H1 (cell line): ENCODE measurements at places on chromosomes 4 and X.

GRCh38 chr4:123588631-123589241 is 192.1 kb downstream of the SPRY1 start:
- DNase-seq = no peak

GRCh38 chrX:72240976-72241375 is 2.1 kb upstream of the ERCC6L start:
- no peak for DNase-seq

DNA sequence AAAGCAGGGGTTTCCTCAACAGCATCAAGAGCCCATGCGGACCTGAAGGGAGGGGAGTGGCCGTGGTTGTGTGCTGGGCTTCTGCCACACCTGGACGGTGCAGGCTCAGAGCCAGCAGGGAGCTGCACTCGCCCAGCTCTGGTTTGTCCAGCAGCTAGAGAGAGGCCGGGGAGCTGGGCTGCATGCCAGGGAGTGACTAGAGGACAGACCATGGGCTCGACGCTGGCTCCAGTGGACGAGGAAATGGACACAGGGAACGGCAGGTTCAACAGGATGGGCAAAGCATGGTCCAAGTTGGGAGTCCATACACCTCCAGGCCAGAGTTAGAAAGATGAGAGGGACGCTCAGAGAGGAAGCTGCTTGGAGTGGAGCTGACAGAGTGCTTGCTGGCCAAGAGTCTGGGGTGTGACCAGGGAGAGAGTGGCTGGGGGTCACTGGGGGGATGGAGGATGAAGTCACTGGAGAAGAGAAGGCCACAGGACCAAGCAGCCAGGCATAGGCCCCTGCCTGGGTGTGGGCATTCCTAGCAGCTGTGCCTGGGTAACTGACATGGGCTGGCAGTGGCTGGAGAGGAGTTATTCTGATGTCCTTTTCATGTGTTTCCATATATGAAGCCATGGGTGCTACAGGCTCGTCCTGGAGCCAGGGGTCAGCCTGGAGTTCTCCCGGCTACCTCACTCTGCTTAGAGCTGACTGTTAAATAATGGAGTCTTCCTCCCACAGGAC is 42.8 kb downstream of the HTT-AS start:
- DNase-seq = no peak

GRCh38 chr4:73743281-73743680 is 2.9 kb downstream of the CXCL8 start:
- DNase-seq = no peak

DNA sequence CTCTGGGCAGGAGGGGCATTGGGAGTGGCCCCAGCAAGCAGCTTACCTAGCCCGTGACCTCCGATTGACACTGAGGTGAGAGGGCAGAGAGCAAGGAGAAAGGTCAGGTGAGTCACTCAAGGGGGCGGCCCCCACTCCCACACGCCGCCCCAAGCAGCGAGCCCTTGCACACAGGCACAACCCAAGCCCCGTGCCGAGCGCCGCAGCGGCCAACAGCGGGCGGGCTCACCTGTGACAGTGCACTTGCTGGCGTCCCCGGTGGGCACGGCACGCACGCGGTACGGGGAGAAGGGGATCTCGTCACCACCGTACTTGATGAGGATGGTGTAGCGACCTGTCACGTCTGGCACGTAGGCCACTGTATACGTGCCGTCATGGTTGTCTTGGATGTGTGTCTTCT is 17.2 kb downstream of the FLNA start:
- no peak for DNase-seq

DNA sequence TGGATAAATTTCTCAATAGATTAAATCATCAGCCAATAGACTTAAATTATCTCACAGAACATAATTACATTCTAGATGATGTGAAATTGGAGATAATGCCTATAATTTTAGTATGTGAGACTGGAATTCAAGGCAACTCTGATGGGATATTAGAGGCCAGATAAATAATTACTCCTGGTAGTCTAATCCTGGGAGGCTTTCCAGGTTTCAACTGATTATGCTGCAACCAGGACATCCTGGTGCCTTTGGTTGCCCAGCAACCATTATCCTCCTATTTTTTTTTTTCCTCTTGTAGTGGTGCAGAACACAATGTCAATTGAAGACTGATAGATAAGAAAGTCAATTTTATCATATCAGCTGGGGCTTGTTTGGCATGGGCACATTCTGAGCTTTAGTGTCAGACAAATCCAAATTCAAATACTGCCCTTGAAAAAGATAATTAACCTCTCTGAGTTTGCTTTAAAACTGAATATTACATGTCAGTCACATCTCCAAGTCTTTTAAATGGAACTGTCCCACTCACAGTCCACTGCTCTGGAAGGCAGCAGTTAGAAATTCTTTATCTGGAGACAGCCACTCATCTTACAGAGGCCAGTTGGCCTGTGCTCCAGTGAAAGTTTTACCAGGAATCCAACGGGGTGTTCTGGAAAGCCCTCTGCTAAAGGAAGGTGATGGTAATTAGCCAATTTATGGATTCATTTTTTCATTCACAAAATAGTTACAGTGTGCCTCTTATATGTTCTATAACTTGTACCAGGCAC is 95.3 kb upstream of the GUCY1A1 start:
- no peak for DNase-seq

DNA sequence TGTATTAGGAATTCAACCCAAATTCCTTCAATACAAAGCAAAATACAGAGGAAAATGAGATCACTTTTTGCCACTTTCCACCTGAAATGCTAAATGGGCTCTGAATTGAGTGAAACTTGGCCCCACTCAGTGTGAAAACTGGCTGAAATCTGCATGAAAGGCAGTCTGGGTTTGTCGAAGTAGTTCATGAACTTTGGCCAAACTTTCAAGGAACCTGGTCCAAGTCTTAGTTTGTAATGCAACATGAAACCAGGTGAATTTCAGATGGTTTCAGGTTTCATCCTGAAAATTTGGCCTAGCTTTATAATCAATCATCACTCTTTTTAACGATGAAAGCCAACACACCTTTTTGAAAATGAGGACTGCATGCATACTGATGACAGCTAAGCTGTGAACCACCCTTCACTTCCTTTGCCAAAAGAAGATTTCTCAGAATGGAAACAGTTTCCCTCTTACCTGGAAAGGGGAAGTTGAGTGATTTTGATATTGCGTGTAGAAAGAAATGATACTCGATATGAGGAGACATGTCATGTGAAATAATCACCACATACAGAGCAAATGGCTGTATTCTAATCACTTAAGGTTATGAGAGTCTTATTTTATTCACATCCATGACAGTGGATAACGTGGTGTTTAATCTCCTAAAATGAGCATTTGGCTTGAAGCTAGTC is 209.9 kb upstream of the ETNPPL start:
- no peak for DNase-seq

DNA sequence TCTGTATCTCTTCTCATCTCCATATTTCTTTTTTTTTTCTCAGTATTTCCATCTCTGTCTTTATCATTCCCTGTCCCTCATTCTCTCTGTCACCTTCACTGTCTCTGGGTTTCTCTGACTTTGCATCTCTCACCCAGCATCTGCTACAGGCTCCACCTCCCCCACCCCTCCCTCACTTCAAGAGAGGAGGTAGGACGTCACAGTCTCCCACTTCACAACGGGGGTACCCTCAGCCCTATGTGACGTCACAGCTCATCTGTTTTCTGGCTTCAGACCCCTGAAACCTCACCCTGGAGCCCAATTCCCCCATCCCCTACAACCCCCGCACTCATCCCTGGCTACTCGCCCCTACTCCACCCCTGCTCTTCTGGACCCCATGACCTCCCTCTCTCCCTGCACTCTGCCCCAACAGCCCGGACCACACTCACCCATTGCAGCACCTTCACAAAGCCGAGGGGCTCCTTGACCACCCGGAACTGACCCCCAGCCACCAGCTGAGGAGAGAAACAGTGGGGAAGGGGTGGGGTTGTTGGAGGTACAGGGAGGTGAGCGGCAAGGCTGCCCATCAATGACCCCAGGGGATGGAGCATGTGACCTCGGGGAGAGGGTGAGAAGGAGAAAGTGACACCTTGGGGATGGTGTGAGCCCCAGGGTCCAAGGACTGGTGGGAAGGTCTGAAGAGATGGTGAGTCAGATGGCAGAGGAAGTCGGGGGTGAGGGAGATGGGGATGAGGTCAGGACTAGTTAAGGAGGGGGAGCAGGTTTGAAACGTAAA is 1.3 kb downstream of the SYP start:
- DNase-seq = no peak

DNA sequence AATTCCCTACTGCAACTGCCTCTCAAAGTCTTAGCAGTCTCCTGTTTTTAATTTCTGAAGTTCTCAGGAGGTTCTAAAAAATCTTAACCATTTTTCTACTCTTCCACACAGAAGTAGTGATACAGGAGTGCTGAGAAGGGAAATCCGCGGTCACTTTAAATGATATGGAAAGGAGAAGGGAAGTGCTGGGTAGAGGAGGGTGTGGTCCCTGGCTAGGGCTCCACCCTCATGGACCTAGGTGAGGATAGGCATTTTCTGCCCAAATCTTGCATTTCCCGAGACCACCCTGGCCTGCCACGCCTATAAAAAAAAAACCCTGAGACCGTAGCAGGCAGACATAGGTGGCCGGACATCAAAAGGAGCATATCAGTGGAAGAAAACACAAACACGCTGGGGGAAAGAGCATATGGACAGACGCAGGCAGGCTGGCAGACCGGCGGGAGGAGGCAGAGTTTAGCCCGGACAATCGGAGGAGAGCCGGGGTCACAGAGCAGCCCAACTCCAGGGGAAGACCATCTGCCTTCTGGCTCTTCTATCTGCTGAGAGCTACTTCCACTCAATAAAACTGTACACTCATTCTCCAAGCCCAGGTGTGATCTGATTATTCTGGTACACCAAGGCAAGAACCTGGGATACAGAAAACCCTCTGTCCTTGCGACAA is 85.7 kb downstream of the POU3F4 start:
- DNase-seq = no peak

DNA sequence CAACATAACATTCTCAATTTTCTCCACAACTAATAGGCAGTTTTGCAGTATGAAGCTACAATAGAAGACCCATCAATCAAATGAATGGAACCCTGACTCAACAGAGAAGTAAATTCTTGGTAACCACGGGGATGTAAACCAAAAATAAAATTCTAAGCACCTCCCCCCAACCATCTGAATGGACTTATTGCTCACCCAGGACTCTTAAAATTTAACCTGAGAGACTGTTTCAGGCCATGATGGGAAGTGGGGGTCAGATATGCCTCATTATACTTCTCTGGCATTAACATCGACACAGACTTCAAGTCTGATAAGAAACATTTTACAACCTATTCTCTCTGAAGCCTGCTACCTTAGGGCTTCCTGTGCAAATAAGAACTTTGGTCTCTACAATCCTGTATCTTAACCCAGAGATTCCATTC is 620.9 kb downstream of the TLL1 start:
- DNase-seq = no peak

GRCh38 chrX:18874560-18875255 is 109.2 kb downstream of the PHKA2 start:
- no peak for DNase-seq

- no peak for DNase-seq
These were observed 17.2 kb downstream of the TRMT44 start for GRCh38 chr4:8457646-8458252.

DNA sequence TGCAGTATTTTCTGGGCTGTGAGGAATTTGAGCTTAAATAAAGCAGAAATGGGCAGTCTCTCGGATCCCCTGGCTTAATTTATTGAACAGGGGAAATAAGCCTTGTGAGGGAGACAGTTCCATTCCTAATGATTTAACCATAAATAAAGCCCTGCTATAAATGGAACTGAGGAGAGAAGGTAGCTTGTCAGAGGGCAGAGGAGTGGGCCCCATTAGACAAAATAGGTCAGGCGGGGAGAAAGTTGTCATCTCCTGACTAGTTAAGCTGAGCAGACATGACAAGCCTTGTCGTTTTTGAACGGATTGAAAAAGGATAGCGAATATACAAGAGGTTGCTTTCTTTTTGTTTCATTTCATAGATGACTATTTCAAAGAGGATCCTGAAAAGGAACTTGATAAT is 39.3 kb downstream of the SMPX start:
- DNase-seq = no peak

- no peak for DNase-seq
These were observed 45.2 kb downstream of the ADD1 start for GRCh38 chr4:2888886-2889285.

DNA sequence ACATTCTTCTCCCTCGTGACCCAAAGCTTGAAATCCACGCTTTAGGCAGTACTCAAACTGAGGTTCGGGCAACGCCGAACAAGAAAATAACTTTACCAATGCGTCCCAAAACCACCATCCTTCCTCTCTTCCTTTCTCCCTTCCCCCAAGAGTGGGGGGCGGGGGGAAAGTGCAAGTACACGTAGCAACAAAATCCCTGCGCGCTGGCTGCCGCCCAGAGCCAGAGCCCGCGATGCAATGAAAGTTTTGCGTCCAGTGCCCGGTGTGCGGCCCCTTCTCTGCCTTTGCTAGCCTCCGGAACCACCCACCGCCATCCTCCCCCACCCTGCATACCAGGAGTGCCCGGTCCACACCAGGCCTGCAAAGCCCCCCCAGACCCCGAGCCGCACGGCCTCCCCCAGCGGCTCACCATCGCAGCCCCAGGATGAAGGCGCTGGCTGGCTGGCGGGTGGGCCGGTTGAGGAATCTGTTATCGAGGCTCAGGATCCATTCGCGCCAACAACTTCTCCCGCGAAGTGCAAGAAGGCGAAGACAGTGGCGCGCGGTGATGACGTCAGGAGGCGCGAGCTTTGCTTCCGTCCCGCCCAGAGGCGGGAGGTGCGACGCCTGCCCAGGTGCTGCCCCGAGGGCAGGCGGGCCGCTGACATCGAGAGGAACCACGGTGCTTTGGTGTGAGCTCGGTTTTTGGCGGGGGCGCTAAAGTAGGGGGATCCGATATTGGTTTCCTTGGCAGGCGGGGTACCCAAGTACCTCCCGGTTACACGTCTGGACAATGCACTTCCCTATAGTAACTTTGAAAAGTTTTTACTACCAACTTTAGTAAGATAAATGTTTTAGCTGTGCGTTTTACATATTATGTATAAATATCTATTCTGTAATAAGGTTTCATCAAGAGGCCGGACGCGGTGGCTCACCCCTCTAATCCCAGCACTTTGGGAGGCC is at the start of gene RFC1:
Gene RFC1 (minus strand): TSS at position 533 of the 942 bp plus-strand sequence. CDS start 121 bp downstream, at position 412.
- DNase-seq = peak; percentile 91

DNA sequence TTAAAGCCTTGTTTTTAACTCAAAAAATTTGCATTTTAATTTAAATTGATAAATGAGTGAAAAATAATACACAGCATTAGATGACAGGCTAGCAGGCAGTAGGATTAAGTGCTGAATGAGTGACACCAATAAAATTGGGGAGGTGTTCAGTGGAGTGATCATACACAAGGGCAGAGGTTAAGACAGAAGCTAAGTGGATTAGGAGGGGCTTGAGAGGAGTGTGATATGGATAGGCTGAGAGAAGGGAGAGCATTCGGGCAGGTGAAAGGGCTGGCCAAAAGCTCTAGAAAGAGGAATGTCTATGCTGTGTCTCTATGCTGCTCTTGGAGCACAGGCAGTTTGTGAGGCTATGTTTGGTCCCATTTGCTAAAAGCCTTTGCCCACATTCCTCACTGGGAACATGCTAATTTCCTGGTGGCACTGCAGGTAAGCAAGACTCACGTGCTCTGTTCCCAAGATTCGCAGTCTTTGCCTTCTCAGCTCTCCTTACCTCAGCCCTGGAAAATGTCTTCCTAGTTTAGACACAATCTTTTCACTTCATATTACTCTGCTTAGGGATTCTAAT is 52.8 kb upstream of the CCSER1 start:
- no peak for DNase-seq

- no peak for DNase-seq
These were observed 28.1 kb upstream of the HPRT1 start for GRCh38 chrX:134431894-134432293.

GRCh38 chrX:15877380-15877779 is 22.8 kb upstream of the AP1S2 start:
- no peak for DNase-seq
